OCI-LY7 (cell line): ENCODE measurements at places on chromosomes 5 and 9. TPM values are rescaled to one million over a fixed set of nuclear protein-coding genes. Genes with fewer than 3 reads are reported as not detected.

DNA sequence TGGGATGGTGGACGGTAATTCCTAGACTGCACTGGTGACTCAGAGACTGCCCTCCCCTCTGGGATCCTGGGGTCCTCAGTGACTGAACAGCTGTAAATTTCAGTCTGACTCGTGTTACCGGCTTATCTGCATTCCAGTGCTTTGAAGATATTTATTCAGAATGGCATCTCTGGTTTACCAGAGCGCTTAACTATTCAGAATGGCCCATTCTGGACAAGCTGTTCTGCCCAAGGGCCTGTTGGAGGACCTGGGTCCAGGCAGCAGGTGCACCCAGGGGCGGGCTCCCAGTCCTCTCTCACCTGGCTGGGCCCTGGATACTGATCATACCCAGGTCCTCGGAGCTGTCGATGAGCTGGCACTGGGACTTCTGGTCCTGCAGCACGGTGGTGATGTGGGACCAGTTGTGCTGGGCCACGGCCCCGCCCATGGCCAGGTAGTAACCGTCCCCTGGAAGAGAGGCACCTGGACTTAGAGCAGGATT, 48.0 kb downstream of the SARDH start:
- no peak for DNase-seq

DNA sequence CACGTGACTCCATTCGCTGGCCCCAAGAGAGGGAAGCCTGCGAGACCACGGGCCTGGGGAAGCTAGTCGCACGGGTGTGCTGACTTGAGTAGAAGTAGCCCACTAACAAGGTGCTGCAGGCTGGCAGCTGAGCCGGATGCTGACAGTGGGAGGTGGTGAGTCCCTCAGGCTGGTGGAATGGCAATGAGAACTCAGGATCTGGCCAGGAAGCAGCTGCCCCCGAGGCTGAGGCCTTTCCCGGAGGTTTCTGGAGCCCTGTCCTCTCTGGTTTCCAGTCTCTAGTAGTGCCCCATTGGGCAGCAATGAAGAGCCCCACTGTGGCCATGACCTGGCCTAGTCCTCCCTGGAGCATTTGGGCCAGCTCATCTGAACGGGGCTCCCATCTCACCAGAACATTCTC, 366.7 kb upstream of the IRX4 start:
- no peak for DNase-seq

GRCh38 chr5:15463231-15463980, 36.6 kb upstream of the FBXL7 start:
- no peak for DNase-seq

DNA sequence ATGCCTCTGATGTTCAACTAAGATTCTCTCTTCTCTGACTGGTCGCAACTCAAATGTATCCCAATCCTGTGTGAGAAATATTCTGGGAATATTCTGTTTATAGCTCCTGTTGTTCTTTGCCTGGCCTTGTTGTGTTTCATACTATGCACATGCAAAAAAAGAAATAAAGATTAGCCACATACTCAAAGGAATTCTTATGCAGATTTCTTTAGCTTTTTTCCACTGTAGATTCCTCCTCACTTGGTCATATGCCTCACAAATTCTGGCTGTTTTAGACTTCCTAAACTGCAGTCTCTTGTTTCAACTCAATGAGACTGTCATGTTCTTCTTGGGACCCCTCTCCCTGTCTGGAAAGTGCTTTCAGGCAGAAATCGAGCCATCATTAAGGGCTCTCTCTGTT, 217.5 kb upstream of the SH3GL2 start:
- DNase-seq = no peak

DNA sequence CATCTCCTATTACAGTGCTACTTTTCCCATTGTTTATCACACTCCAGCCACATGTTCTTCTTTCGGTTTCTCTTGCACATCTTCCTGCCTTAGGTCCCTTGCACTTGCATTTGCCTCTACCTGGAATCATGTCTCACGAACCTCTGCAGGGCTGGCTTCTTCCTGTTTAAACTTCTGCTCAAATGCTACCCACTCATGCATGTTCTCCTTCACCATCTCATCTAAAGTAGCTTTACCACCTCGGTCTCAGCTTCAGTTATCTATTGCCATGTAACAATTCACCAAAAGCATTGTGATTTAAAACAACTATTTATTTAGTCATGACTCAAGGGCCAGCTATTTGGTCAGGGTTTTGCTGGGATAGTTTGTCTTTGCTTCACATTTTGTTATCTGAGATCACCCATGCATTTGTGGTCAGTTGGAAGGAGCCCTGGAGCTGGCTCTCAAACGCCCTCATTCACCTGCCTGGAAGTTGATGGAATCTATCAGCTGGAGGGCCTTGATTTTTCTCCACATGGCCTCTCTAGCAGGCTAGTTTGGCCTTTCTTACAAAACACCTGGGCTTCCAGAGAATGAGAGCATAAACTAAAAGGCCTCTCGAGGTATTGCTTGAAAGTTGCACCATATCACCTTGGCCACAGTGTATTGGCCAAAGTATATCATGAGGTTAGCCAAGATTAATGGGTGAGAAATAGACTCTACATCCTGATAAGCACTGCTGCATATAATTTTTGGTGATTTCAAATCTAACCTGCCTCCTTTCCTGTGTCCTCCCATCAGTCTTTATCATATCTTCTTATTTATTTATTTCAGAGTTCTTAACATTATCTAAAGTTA, 21.4 kb downstream of the SPINK1 start:
- no peak for DNase-seq

SLC25A51 gene
- total RNA-seq = 32.4 and 34.3 TPM in 2 replicates
